ENCODE measurements at places on chromosomes 7 and 10. TPM values are rescaled to one million over a fixed set of nuclear protein-coding genes. Genes with fewer than 3 reads are reported as not detected.

DNA sequence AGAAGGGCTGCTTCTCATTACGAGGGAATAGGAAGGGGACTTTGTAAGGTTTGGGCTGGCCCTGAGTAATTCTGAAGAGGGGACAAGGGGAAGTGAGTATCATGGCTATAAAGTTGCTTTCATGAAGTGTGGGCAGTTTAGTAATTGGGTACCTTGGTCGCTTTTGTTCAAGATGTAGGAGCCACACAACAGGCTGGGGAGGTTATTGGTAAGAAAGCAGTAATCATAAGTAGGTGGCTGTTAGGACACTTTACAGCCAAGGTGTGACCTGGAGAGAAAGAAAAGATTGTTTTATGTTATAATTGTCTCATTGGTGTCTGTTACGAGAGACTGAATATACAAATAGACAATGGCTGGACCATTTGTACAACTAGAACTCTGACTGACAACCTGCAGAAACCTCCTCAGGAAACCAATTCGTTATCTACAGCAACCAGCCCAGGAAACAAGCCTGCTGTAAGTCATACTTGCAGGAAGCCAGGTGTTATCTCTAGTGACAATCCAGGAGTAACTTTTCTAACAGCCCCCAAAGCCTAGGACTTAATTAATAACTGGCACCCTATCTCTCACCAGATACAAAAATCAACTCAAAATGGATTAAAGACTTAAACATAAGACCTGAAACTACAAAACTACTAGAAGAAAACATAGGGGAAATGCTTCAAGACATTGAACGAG is 5.0 kb upstream of the CCM2 start:
- peak overlapping the region; percentile 82 for H3K27ac ChIP-seq
- no peaks in the 10 kb centered on the region for H3K27me3 ChIP-seq
- no peaks in the 10 kb centered on the region for H3K36me3 ChIP-seq
- peaks cover 44% of the 10 kb centered on the region for H3K4me1 ChIP-seq

GRCh38 chr10:115003396-115003795 is 65.4 kb downstream of the TRUB1 start:
- no peak overlapping the region for H3K4me3 ChIP-seq
- no peak for DNase-seq
- H3K36me3 ChIP-seq = no peaks in the 10 kb centered on the region
- H3K27me3 ChIP-seq = no peaks in the 10 kb centered on the region

- no peaks in the 10 kb centered on the region for H3K27me3 ChIP-seq
- no peaks in the 10 kb centered on the region for H3K36me3 ChIP-seq
- H3K27ac ChIP-seq = no peak overlapping the region
- no peaks in the 10 kb centered on the region for H3K4me1 ChIP-seq
- H3K4me3 ChIP-seq = no peak overlapping the region
These were observed 181.3 kb downstream of the PPP1R9A start for GRCh38 chr7:95088536-95089215.

GRCh38 chr7:149422914-149423301 is 38.0 kb downstream of the ZNF777 start:
- DNase-seq = no peak
- no peaks in the 10 kb centered on the region for H3K4me1 ChIP-seq
- H3K27ac ChIP-seq = no peak overlapping the region
- H3K27me3 ChIP-seq = no peaks in the 10 kb centered on the region
- H3K4me3 ChIP-seq = peak overlapping the region; percentile 46
- H3K36me3 ChIP-seq = no peaks in the 10 kb centered on the region

DNA sequence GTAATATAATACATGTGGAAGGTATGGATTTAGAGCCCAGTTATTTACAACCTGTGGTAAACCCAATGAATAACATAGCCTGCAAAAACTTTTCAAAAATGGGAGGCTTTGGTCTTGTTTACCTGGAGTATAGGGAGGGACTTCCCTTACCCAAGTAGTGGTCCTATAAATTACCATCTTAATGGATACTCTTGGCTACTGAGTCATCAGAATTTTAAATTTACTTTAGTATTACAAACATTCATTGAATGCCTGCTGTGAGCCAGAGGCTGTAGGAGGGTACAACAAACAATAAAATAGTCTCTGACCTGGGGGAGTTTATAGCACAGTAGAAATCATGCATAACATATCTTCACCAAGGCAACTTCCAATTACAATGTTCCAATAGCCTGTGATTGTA is 365.1 kb downstream of the BBS9 start:
- DNase-seq = no peak
- no peak overlapping the region for H3K27ac ChIP-seq
- H3K27me3 ChIP-seq = no peaks in the 10 kb centered on the region

DNA sequence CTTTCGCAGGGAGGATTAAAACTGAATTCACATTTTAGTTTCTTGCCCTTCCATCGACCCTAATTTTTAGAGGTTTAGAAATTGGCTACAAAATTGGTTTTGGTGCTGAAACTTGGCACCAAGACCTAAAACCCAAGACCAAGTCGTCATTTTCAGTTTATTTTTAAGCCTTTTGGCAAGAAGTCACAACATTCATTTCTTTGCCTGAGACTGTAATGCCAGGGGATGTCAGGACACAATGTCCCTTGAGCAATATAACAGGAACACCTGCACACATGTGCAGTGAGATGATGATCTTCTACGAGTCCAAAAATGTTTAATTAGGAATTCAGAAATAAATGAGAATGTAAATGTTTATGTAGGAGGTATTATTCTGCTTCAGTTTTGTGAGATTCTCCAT is 335.4 kb upstream of the ANKRD30A start:
- no peak for DNase-seq
- no peak overlapping the region for H3K4me3 ChIP-seq
- no peaks in the 10 kb centered on the region for H3K36me3 ChIP-seq
- no peaks in the 10 kb centered on the region for H3K4me1 ChIP-seq
- H3K27me3 ChIP-seq = no peaks in the 10 kb centered on the region
- no peak overlapping the region for H3K27ac ChIP-seq

DNA sequence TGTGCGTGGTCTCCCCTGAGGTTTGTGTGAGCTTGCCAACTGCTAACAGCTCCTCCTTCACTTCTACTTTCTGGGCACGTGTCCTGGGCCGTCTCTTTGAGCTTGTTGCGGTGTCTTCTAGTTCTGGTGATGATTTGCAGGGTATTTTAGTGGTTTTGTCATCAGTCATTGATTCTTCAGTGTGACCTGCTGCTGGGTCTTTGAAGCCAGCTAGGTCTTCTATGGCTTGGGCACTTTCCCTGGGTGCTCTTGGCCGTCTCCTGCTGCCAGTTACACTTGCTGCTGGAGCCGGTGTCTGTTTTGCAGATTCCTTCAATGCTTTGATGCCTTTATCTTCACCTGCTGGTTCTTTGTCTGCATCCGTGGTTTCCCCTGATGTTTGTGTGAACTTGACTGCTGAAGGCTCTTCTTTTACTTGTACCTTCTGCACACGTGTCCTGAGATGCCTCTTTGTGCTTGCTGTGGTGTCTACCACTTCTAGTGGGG is 23.0 kb downstream of the MKI67 start:
- no peak for DNase-seq
- peaks cover 50% of the 10 kb centered on the region for H3K36me3 ChIP-seq
- no peaks in the 10 kb centered on the region for H3K4me1 ChIP-seq

DNA sequence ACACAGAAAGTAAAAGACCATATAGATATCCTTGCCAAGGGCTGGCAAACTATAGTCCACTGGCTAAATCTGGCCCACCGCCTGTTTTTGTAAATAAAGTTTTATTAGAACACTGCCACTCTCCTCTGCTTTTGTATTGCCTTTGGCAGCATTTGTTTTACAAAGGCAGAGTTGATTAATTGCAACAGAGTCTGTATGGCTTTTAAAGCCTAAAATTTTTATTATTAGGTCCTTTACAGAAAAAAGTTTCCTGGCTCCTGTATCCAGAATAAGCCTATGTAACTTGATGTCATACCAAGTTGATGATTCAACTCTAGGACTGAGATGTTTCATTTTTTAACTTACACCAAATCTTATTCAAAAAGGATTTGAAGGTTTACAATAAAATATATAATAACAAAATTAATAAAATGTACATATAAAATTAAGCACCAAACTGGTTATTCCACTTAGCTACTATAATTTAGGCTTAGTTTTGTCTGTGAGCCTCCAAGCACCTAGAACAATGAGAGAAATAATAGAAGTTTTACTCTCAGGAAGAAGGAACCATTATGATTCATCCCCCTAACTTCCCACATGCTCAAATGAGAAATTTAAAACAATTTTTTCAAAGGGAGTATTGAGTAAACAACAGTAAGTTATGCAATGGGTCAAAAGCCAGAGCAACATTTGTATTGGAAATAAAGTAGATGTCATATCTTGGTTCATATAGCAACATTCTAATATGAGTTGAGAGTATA is 31.9 kb downstream of the CPED1 start:
- no peak for DNase-seq
- no peaks in the 10 kb centered on the region for H3K27me3 ChIP-seq
- no peak overlapping the region for H3K27ac ChIP-seq
- no peaks in the 10 kb centered on the region for H3K36me3 ChIP-seq
- no peaks in the 10 kb centered on the region for H3K4me1 ChIP-seq
- no peak overlapping the region for H3K4me3 ChIP-seq

GRCh38 chr7:46633630-46634240 is 712.7 kb upstream of the IGFBP3 start:
- no peaks in the 10 kb centered on the region for H3K27me3 ChIP-seq
- H3K4me3 ChIP-seq = no peak overlapping the region
- no peak overlapping the region for H3K27ac ChIP-seq
- H3K4me1 ChIP-seq = no peaks in the 10 kb centered on the region
- no peaks in the 10 kb centered on the region for H3K36me3 ChIP-seq

DNA sequence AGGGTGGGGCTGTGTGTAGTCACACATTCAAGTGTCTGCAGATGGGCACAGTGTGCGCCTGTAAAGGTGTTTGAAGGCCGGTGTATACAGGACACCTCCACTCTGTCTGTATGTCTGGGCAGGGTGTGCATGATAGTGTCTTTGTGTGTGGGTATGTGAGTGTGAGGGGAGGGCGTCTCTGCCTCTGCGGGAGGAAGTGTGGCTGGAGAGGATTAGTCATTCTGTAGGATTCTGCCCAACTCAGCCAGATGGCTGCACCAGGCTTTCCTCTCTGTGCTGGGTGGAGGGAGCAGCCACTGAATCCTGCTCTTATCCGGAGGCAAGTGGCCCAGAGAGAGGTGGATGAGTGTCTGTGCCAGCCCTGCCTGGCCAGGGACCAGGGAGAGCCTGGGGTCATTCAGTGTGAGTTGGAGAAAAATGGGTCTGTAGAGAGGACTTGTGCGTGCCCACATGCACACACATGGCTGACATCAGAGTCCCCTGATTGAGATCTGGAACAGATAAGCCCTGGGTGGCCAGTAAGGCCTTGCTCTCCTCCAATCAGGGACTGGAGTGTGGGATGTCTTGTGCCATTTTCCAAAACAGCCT is 1.7 kb downstream of the SFXN3 start:
- no peaks in the 10 kb centered on the region for H3K36me3 ChIP-seq
- no peak overlapping the region for H3K27ac ChIP-seq
- peaks cover 9% of the 10 kb centered on the region for H3K27me3 ChIP-seq
- peak overlapping the region; percentile 64 for H3K4me3 ChIP-seq

DNA sequence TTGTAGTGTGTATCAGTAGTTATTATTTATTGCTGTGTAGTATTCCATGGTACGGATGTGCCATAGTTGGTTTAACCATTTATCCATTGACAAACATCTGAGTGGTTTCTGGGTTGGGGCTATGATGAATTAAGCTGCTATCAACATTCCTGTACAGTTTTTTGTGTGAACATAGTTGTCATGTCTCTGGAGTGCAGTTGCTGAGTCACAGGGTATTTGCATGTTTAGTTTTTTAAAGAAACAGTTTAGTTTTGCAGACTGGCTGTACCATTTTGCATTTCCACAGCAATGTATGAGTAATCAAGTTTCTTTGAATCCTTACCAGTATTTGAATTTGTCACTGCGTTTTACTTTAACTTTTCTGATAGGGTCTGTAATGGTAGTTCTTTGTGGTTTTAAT is 516.7 kb upstream of the CELF2 start:
- H3K4me3 ChIP-seq = no peak overlapping the region
- H3K27ac ChIP-seq = no peak overlapping the region
- no peaks in the 10 kb centered on the region for H3K36me3 ChIP-seq
- no peak for DNase-seq
- no peaks in the 10 kb centered on the region for H3K27me3 ChIP-seq

GRCh38 chr10:5888843-5889623 is 660 bp downstream of the ANKRD16 start:
- H3K36me3 ChIP-seq = no peaks in the 10 kb centered on the region
- H3K27ac ChIP-seq = peak overlapping the region; percentile 68
- no peak for DNase-seq
- no peaks in the 10 kb centered on the region for H3K27me3 ChIP-seq
- H3K4me3 ChIP-seq = peak overlapping the region; percentile 96

DNA sequence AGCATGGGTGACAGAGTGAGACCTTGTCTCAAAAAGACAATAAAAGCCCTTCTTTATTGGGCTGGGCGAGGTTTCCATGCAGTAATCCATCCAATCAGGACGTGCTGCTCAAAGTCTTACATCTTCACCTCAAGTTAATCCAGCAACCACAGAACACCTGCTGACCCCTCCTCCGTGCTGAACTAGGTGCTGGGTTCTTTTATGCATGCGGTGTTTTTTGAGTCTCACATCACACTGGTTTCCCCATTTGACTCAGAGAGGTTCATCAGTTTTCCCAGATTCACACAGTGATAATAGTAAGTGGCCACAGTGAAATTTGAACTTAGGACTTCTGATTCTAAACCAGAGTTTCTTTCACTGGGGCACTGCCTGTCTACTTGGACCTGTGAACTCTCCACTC is 58.3 kb upstream of the GTF2I start:
- no peaks in the 10 kb centered on the region for H3K36me3 ChIP-seq
- H3K4me3 ChIP-seq = no peak overlapping the region
- H3K27me3 ChIP-seq = no peaks in the 10 kb centered on the region
- peak; percentile 64 for DNase-seq

DNA sequence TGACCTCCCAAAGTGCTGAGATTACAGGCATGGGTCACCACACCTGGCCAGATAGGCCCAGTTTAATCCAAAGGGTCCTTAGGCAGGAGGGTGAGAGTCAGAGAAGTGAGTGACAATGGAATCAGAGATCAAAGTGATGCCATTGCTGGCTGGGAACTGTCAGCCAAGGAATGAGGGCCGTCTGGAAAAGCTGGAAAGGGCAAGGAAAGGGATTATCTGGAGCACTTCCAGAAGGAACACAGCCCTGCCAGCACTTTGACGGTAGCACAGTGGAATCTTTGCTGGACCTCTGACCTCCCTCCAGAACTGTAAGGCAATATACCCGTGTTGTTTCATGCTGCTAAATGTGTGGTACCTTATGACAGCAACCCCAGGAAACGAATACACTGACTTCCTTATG is 11.3 kb upstream of the TAS2R40 start:
- H3K4me1 ChIP-seq = peaks cover 6% of the 10 kb centered on the region
- no peak overlapping the region for H3K4me3 ChIP-seq
- H3K36me3 ChIP-seq = no peaks in the 10 kb centered on the region
- no peaks in the 10 kb centered on the region for H3K27me3 ChIP-seq
- no peak overlapping the region for H3K27ac ChIP-seq
- DNase-seq = no peak

GRCh38 chr7:137254766-137255165 is 88.8 kb downstream of the PTN start:
- DNase-seq = no peak
- no peaks in the 10 kb centered on the region for H3K36me3 ChIP-seq
- H3K27me3 ChIP-seq = no peaks in the 10 kb centered on the region
- H3K4me3 ChIP-seq = no peak overlapping the region
- no peaks in the 10 kb centered on the region for H3K4me1 ChIP-seq

- no peak overlapping the region for H3K4me3 ChIP-seq
- H3K27ac ChIP-seq = no peak overlapping the region
- no peak for DNase-seq
- no peaks in the 10 kb centered on the region for H3K36me3 ChIP-seq
- no peaks in the 10 kb centered on the region for H3K4me1 ChIP-seq
These were observed 115.8 kb downstream of the TMEM130 start for GRCh38 chr7:98753989-98754479.

DDC gene
- total RNA-seq = not detected

COPG2 gene
- total RNA-seq = 25.2 TPM

KIF11 gene
- 43.6 TPM for total RNA-seq
